ENCODE measurements at places on chromosomes 5 and 9.

DNA sequence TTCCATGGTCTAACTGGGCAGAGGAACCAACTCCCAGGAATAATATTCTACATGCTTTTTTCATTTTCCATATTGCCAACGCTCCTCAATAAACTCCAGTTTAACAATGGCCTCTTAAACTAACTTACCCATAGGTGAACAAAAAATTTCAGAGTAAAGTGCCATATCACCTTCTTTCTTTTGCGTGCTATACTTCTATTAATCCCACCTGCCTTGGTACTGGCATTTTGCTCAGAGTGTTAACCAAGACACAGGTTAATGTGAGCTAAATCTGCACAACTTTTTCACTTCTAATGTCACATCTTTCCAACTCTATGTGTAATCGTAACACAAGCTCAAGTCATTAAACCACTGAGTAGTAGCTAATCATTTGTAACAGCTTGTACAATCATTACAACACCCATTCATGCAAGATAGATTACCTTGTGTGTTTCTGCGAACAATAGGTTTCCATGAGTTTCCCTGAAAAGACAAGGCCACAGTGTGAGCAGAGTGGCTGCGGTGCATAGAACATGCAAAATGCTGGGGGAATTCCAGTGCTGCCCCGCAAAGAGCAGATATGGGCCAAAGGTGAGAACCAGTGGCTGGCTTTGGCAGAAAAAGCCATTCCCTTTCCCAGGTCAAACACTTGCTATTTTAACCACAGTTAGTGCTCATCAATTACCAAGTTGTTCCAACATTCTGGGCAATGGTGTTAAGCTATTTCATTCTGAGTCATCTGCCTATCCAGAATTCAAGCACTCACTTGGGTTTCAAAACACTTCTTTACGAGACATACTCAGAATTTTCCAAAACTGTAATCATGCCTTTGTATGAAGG lies 42.8 kb downstream of the TIMD4 start:
- peak; percentile 4 for DNase-seq

DNA sequence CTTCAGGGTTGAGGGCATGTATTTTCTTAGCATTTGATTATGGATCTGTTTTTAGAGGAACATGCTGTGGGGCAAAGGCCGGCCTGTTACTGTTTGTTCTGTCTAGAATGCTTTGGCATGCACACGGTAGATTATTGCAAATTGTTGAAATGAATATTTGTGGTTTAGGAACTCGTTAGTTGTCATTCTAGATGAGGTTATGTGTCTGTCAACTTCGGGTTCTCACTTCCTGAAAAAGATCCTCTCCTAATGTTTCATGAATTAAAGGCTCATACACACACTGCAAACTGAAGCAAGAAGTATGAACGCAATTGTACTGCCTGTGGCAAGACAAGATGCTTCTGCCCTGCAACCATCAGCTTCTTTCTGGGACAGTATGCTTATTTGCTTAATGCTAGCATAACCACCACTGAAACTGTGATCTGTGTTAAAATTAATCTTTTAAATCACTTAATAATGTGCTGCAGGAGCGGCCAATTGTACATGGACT lies 99.6 kb downstream of the BASP1 start:
- no peak for DNase-seq

GRCh38 chr9:18688581-18689565 lies 214.9 kb downstream of the ADAMTSL1 start:
- no peak for DNase-seq

DNA sequence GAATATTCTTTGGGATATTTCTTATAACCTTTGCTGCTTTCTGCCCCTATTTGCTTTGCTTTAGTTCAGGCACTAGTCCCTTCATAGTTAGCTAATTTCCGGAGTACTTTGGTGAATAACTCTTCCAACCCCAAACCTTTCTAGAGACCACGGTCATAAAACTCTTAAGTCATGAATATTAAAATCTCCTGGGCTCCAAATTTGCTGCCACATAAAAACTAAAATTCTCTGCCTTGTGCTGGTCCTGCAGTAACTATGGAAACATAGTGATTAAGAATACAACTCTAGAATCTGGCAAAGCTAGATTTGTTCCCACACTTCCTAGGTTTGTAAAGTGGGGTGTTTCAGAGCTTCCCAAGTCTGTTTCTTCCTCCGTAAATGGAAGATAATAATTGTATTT lies 10.0 kb upstream of the ACTBL2 start:
- DNase-seq, result no peak

GRCh38 chr5:151093476-151093889 lies 12.6 kb upstream of the TNIP1 start:
- no peak for DNase-seq

DNA sequence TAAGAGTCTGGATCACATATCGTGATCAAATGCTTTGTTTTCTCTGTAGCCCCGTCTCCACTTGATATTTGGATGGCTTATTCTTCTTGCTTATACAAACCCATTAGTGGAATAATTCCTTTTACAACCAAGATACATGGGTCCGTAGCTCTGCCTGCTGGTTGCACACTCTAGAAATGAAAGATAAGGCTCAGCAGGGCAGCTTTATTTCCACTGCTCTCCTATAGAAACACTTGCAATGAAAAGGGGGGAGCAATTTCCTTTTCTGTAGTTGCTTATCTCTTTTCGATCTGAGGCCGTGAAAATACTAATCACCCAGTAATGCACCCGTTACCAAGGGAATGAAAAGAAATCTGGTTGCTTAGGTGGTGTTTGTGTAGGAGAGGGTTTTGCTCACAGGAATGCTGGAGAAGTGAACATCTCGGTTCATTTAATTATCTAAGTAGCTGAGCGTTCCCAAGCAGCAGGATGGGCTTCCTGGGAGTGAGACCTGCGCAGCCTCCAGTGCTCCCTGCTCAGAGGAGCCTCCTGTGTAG lies 131.7 kb downstream of the ADAMTS16 start:
- DNase-seq, result no peak

DNA sequence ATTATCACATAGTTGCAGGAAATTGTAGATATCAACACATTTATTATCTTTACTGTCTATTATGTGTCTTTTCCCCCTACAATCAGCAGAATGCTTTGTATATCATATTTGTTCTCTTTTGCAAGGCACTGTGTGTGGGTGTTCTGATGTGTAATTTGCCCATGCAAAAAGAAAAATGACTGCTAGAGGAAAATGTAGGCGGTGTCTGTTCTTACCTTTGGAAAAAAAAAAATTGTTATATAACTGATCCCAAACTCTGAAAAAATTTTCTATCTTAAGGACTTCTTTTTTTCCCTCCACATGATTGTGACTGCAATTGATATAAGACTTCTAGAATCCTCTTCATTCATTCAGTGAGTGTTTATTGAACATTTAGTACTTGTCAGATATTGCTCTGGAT lies 24.5 kb downstream of the MRPS30 start:
- no peak for DNase-seq

DNA sequence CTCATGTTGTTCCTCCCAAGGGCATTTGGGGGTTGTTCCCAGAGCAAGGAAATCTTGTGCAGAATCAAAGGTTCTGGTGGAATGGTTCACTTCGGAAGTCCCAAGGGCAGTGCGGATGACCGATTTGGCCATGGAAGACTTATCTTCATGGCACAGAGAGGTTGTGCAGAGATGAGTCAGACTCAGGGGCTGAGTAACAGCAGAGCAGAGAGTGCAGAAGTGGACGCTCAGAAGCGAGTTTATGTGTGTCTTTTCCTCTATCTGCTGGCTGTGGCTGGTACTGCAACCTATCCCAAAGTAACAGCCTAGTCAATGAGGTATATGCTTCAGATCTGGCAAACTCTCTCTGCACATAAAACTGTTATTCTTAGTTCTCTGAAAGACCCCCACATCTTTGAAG lies 118.1 kb downstream of the DPYSL3 start:
- DNase-seq, result peak; percentile 38

GRCh38 chr9:136951541-136952320 lies at the start of gene LCN12:
Gene LCN12, plus strand, starts transcription at chr9:136952273. Its CDS starts 55 bp downstream, at chr9:136952328.
- DNase-seq, result no peak

DNA sequence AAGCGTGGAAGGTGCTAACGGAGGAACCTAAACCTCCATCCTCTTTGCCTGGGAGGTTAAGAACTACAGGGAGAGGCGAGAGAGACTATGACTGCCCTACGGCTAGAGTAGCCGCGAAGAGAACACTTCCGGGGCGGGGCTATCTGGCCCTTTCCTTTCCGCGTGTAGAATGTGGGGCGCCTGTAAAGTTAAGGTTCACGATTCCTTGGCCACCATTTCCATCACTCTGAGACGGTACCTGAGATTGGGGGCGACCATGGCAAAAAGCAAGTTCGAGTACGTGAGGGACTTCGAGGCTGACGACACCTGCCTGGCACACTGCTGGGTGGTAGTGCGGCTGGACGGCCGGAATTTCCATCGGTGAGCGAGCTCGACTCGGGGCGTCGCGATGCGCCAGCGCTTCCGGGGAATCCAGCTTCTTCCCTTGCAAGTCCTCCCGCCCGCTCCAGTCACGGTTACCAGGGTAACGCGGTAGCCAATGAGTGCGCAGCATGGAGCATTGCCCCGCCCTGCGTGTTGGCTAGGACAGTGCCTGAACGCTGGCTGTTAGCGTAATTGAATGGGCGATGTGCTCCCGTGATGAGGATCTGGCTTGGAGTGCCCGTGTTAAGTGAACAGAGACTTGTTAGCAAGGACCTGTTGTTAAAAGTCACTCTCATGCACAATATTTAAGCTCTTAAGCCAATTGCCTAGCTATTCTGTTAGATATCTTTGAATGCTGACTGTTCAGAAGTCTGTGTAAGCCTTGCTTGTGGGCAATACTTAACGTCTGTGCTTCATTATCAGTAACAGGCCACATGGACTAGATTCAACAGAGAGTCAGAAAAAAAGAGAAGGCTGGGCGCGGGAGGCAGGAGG lies at the start of gene THG1L:
TSS of gene THG1L (plus strand) at position 149 of the 858 bp plus-strand sequence. CDS start at position 170, 21 bp downstream.
- DNase-seq, result peak; percentile 92

DNA sequence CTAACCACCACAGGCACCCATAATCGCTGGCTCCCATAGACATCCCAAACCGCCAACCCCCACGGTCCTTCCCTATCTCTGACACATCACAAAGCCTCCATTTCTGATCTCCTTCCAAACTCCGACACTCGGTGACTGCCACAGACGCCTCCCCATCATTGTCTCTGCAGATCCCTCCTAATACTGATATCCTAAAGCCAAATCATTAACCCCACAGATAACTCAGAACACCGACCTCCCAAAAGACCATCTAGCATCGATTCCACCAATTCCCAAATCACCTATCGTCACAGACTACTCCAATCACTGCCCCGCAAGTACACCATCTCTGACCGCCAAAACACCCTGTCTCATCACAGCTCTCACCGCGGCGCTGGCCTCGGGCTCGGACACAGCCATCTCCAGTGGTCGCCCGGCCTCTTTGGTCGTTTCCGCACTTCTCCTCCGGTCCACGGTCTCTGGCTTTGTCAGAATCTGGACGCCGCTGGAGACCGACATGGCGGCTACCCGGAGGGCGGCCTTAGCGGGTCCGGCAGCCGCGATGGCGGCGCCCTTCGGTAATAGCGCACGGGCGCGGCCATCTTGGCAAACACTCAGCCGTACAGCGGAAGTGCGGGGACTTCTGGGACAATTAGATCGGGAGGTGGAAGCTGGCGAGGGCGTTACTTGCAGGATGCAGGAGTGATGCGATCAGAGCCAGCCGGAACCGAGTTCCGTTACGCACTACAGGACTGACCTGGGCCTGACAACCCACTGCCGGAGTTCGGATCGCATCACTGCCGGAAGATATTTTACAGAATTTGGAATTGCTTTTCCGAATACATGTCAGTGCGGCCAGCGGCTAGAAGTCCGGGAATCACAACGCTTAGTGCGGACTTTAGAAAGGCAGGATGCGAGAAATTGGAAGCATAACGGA lies at the start of gene ZFP37:
TSS of gene ZFP37 (minus strand) at position 534 of the 916 bp plus-strand sequence. CDS start at position 498, 36 bp downstream.
- peak; percentile 97 for DNase-seq

DNA sequence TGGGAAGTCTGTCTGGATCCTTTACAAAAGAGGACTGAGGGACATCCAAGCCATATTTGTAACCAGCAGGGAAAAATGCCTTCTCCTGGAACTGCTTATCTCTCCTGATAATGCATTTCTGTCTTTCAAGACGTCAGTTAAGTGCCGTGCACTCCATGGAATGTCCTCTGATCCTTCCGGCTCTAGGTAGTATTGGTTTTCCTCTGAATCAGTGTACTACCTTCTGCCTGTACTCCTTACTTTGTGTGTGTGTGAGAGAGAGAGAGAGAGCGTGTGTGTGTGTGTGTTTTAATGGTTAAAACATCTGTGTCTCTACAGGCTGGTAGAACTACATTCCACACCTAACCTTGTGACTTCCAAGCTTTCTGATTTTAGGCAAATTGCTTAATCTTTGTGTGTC lies 89.9 kb downstream of the PIP5K1B start:
- no peak for DNase-seq

DNA sequence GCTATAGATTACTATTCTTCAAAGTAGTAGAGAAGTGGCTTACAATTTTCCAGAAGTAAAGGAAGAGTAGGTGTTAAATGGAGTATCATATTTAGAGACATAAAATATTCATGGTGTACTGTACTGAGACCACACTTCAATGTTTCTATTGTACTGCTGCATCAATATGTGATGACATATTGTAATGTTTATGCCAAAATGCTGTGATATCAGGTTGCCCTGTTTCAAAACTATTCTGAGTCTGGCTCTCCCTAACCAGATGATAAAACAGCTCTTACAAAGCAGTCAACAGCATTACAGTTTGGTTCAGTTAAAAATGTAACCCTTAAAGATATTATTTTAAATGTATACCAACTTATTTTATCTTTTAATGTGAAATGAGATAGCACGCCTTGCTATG lies 30.8 kb upstream of the ACOT12 start:
- no peak for DNase-seq

DNA sequence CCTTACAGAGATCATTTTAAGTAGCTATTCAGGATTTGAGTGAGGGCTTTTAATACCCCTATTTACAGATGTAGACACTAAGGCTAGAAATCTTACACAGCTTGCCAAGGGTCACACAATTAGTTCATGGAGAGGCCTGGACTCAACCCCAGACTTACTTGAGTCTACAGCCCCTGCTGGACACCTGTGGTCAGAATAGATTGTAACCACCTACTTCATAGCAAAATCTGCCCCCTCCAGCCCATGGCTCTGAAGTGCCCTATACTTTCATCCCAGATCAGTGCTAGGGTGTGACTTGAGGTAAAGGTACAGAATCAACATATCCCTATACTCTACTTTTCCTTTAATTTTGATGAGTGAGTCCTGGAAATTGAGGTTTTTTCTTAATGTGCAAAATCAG lies 291.3 kb downstream of the ADGRV1 start:
- DNase-seq, result peak; percentile 22

- no peak for DNase-seq
Observed at GRCh38 chr9:74846766-74847165, 41.0 kb downstream of the TRPM6 start.

DNA sequence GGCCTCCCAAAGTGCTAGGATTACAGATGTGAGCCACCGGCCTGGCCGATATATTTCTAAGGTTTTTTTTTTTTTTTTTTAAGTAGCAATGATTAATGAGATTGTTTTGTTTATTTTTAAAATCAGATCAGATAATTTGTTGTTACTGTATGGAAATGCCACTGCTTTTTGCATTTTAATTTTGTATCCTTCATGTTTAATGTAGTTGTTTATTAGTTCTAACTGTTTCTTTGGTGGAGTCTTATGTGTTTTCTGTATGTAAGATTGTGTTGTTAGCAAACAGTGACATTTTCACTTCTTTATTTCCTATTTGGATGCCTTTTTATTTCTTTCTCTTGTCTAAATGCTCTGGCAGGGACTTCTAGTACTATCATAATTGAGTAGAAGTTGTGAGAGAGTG lies 87.3 kb downstream of the DMXL1 start:
- no peak for DNase-seq
